ENCODE measurements at places on chromosomes 2 and 18. TPM values are rescaled to one million over a fixed set of nuclear protein-coding genes. Genes with fewer than 3 reads are reported as not detected.

Gene DNAH7
- total RNA-seq = 0.98 TPM

Gene HAAO
- 3.2 TPM for total RNA-seq

Gene SLC23A3
- total RNA-seq = 0.23 TPM

Gene REG3A
- total RNA-seq = not detected

Gene DUSP19
- total RNA-seq = 2.5 TPM

GRCh38 chr2:44295633-44296359 lies 20.5 kb downstream of the SLC3A1 start:
- no peak for DNase-seq

GRCh38 chr2:188647430-188648070 lies 326.6 kb upstream of the COL3A1 start:
- no peak for DNase-seq

DNA sequence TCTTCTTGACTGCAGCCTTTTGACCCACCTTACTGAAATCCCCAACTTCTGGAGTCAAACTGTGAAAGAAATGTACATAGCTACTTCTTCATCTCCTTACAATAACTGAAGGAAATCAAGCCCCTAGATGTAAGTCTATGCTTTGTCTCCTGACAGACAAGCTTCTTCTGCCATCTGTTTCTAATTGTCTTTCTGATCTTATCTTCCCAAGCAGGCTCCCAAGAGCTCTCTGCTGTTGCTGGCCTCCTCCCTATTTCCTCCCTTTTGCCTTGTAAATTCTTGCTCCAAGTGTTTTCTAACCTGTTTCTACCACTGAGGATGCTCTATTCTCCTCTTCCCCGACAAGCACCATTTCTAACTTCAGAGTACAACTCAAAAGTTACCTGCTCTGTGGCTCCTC lies 77.4 kb upstream of the OSR1 start:
- DNase-seq = no peak

DNA sequence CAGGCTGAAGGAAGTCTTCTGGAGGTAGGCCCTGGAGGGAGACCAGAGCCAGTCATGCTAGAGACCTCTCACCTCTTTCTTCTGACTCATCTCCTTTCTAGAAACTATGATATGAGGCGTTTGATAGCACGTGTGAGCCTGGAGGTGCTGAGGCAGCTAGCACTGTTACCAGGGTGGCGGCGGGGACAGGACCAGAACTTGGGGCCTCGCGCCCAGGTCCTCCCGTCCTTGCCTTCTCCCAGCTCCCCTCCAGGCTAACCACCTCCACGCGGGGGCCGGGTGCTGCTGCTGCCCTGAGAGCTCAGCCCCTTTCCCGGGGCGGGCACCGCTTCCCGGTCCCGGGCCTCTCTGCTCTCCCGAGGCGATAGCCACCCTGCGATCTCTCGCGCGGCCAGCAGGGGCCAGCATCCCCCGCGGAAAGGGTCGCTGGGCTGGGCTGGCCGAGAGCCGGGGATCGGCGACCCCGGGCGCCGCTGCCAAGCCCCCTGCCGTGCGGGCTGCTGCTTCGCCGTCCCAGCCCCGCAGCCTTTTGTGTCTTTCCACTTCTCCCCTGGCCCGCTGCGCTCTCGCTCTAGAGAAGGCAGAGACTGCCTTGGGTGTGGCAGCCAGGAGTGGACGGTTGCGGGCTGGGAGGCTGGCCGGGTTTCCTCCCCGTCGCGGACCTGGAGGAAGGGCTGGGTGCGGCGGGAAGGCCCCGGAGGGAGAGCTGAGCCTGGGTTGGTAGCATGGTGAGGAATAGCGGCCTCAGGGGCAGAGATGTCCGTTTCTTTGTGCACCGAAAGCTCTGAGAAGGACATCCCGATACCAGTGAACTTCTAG lies 49.1 kb downstream of the TMEM17 start:
- no peak for DNase-seq

GRCh38 chr2:104836265-104836664 lies 17.6 kb upstream of the POU3F3 start:
- peak; percentile 72 for DNase-seq

DNA sequence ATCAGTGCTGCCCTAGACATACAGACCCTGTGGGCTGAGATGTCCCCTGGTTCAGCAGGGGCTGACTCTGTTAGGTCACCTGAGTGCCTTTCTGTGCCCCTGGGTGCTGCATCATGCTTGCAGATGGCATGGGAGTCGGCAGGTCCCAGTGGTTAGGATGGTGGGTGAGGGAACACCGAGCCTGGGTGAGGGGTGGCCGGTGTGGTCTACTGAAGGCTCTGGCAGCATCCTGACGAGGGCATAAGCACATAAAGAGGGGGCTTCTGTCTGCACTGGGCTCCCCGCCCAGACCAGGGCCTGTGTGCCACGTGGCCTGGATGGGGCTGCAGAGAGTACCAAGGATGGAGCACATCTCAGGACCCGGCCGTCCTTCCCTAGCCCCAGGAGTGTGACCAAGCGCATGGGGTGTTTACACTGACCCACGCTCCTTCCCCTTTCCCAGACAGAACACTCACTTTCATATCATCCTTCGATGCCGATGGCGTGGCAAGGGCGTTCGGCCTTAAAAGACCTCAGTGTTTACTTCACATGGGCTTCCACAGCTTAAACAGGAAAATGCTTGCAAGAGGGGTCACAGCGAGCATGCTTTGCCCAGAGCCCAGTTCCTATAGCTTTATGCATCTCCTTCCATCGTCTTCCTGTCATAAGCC lies 115.1 kb downstream of the STPG4 start:
- no peak for DNase-seq

DNA sequence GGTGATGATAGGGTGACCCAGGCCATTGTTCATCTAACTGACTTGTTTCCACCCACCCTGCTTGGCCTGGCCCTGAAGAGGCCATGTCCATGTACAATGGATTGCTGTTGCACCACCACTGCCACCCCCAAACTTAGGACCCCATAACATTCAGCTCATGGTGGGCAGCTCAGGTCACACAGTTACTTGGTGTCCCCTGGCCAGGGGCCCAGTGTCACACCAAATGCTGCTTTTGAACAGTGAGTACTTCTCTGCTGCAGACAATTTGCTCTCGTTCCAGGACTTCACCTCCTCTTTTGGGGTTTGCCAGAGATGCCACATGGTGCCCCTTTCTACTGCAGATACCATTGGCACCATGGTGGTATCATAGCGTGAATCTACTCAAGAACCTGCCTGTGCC lies 11.7 kb downstream of the MAB21L4 start:
- no peak for DNase-seq

DNA sequence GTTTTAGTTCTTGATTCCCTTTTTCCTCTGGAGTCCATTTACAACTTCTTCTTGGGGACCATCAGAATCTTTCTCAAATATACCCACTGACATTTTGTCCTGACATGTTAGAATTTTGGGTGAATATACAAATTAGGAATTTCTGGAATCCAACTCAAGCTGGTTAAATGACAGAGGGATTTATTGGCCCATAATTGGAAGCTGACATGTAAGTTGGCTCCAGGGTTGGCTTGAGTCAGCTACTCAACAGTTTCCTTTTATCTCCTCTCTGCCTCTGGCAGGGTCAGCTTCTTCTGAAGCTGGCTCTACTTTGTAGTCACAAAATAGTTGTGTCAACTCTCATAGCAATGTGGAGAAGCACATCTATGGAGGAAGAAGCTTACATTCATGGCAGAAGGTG lies 36.6 kb upstream of the PPP1R1C start:
- no peak for DNase-seq

GRCh38 chr2:24809316-24810007 lies 16.2 kb downstream of the CENPO start:
- no peak for DNase-seq

GRCh38 chr2:37992601-37993000 lies 67.5 kb downstream of the RMDN2 start:
- DNase-seq = no peak

DNA sequence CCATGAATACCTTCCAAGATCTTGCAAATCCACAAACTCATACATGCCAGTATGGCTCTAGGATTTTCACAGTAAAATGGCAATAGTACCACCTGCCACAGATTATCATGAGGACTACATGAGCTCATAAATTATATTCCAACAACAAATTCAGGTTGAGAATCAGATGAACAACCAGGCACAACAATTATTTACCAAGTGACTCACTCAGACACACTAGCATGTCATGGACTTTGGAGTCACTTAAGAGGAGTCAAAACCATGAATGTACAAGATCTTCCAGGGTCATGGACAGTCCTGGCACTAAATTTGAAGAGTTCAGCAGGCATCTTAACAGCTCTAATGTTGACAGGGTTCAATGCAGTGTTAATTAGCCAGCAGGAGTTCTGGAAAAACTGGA lies 34.4 kb upstream of the BZW1 start:
- no peak for DNase-seq

- no peak for DNase-seq
Observed at GRCh38 chr2:28930205-28930604, 35.7 kb downstream of the WDR43 start.

DNA sequence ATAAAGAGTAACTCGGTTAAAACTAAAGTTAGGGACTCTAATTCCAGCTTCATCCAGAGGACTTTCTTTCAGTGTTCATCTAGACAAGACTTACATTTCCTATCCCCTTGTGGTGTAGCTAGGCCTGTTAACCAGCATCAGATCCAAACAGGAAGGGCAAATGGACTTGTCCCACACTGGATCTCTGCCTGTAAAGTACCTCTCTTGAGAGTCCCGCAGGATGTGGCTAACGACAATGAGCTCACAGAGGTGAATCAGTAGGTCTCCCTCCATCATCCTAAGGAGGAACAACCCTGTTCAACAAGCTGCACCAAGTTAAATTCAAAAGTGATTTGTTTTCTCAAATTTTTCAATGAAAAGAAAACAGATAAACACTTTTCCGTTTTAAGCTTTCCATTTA lies 412.3 kb upstream of the RGPD4 start:
- DNase-seq = no peak

- DNase-seq = peak; percentile 77
Observed at GRCh38 chr18:56516789-56517188, 121.6 kb downstream of the TXNL1 start.

Measured in esophagus muscularis mucosa (tissue), 4 donors.